OCI-LY7 (cell line): ENCODE measurements at places on chromosomes 4 and X. TPM values are rescaled to one million over a fixed set of nuclear protein-coding genes. Genes with fewer than 3 reads are reported as not detected.

GRCh38 chr4:41366911-41367517 is 110.3 kb downstream of the UCHL1 start:
- DNase-seq: no peak

GRCh38 chr4:184893801-184894571 is 68.2 kb upstream of the ACSL1 start:
- no peak for DNase-seq

GRCh38 chr4:2333356-2333841 is 71.5 kb upstream of the MXD4 start:
- no peak for DNase-seq

- no peak for DNase-seq
These were observed 123.5 kb upstream of the WDR1 start for GRCh38 chr4:10239982-10240654.

The GRID2 gene
- total RNA-seq: not detected in 2 replicates

GRCh38 chrX:137363559-137363958 is 202.4 kb upstream of the ZIC3 start:
- DNase-seq: no peak

DNA sequence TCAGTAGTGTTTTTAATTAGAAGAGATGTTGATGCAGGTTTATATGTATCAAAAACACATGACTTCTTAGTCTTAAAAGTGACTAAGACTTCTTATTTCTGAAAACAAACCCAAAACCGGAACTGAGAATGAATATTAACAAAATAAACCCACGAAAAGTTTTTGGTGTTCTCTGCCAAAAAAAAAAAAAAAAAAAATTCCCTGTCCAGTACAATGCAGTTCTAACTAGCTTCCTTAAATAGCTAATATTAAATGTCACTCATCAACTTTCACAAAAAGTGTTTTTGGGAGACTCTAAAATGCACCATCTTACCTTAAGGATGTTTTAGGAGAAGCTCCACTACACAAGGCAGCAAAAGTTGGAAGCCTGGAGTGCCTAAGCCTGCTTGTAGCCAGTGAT is 2.0 kb downstream of the ANKRD37 start:
- DNase-seq: no peak

The SOX3 gene
- total RNA-seq: not detected in 2 replicates

The NAT8L gene
- not detected in 2 replicates for total RNA-seq

The MAOB gene
- total RNA-seq: not detected in 2 replicates

DNA sequence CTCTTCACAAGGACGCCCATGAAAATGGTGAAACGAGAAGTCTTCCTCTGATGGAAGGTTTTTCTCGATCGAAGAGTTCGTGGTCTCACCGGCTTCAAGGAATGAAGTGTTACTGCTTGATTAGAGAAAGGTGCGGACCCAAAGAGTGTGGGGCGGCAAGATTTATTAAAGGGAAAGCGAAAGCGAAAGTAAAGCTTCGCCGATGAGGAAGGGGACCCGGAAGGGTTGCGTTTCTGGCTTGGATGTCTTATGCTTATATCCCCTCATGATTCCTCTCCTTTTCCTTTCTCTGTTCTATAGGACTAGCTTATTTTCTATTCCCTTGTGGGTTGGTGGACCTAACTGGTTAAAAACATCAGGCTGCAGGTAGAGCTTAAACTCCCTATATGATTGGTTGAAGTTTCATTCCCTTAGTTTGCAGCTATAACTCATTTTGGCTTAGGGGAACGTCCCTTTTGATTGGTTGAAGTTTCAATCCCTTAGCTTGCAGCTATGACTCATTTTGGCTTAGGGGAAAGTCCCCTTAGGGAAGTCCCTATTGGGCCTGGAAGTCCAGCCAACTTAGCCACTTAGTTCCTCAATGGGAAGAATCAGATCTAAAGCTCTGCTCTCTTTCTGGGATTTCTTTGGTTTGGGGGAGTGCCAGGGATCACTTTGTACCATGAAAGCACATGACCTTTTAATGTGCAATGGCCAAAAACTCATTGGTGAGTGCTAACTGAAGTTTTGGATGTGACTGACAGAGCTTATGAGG is 1025.0 kb upstream of the PCDH10 start:
- DNase-seq: no peak

- no peak for DNase-seq
These were observed 3.9 kb downstream of the FGF5 start for GRCh38 chr4:80270321-80270720.

- DNase-seq: no peak
These were observed 5.3 kb downstream of the MBNL3 start for GRCh38 chrX:132483488-132483887.

The AKAP14 gene
- not detected in 2 replicates for total RNA-seq

- peak; percentile 34 for DNase-seq
These were observed 100.0 kb downstream of the ADAMTS3 start for GRCh38 chr4:72468904-72469502.

The MAGEB1 gene
- not detected in 2 replicates for total RNA-seq

DNA sequence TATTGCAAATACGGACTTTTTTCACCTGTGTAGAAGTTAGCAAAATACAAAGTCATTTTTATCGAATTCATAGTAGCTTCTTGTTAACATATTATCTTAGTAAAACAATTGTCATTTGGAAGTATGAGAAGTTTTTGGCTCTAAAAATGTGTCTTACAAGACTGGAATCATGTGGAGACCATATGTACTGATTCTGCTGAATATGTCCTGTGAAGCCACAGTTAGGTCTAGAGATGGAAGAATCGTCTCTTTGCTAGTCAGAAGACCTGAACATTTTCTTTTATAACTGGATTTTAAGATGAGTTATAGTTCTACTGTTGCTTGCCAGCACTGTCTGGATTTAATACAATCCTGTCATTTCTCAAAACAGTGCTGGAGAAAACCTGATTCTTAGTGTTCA is 29.0 kb downstream of the TMEM165 start:
- DNase-seq: no peak

The PGAM4 gene
- total RNA-seq: 0.53 TPM in 1 of 2 replicates, not detected in the other

GRCh38 chr4:176433983-176434382 is 114.2 kb downstream of the SPCS3 start:
- no peak for DNase-seq

- no peak for DNase-seq
These were observed 403 bp downstream of the PHOX2B start for GRCh38 chr4:41748074-41748570.

- no peak for DNase-seq
These were observed 6.4 kb upstream of the HAUS7 start for GRCh38 chrX:153476666-153477363.

DNA sequence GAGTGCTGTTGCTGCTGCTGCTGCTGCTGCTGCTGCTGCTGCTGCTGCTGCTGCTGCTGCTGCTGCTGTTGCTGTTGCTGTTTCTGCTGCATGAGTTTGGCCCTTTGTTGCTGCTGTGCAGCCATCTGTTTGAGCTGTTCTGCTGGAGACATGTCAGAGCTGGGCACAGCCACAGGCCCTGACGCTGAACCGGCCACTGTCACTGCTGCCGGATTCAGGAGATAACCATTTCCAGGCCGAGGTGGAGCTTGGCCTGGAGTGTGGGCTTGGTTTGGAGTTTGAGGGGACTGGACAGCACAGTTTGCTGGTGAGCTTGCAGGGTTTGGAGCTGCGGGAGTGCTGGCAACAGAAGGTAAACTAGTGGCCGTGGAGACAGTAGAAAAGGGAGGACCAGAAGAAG is 224.3 kb downstream of the MGST2 start:
- no peak for DNase-seq

GRCh38 chr4:144178414-144178813 is 37.9 kb upstream of the GYPA start:
- no peak for DNase-seq

- DNase-seq: no peak
These were observed 1620.9 kb downstream of the STIM2 start for GRCh38 chr4:28481565-28481964.

DNA sequence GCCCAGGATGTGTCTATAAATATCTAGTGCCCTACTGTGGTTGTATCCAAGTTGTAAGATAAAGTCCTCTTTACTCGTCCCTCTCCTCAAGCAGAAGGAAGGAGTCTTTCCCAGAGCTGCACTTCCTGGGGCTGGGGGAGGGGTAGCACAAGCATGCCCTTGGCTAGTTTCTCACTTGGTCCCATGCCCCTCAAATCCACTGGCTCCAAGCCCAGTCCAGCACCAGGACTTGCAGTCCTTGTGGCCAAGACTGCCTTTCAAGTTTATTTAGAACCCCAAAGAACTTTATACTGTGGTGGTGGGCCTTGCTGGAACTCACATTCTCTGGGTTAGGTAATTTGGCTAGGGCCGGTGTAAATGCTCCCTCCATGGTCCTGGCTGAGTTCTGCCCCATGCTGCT is 43.2 kb upstream of the SLC10A4 start:
- DNase-seq: no peak

DNA sequence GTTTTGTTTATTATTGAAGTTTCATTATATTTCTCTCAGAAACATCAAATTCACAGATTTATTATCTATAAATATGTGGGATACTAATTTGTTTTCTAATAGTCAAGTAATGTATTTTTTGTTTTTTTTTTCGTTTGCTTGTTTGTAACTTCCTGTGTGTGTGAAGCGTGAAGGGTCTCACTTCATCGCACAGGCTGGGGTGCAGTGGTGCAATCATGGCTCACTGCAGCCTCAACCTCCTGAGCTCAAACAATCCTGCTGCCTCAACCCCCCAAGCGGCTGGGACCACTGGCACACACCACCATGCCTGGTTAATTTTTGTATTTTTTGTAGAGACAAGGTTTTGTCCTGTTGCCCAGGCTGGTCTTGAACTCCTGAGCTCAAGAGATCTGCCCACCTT is 55.1 kb downstream of the SH3RF1 start:
- peak; percentile 6 for DNase-seq

DNA sequence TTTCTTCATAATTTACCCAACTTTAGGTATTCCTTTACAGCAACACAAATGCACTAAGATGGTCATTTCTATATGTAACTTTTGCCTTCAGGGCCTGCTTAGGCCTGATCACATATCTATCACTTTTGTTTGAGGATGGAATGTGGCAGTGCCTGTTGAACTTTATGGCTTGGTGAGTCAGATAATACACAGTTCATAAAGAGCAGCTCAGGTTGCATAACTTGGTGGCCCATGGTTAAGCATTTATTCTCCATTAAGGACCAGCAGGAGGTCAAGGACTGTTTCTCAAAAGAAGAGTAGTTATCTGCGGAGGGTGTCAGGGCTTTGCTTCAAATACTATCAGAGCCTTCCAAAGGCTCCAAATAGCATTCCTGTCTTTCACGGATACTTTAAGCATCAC is 124.1 kb upstream of the PDHA2 start:
- no peak for DNase-seq

DNA sequence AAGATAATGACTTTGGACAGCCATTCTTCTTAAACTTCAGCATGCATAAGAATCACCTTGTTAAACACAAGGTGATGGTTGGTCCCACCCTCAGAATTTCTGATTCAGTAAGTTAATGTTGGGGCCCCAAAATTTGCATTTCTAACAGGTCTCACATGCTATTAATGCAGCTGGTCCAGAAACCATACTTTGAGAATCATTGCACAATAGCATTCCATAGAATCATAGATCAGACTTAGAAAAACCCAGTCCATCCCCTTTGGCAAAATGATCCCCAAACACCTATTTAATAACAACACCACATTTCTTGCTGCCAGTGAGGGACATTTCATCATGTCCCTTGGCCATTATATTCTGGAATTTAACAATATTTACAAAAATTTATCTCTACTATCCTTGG is 6.2 kb upstream of the MGAT4D start:
- DNase-seq: no peak

The OPHN1 gene
- not detected in 2 replicates for total RNA-seq

The C1QTNF7 gene
- total RNA-seq: not detected in 2 replicates

DNA sequence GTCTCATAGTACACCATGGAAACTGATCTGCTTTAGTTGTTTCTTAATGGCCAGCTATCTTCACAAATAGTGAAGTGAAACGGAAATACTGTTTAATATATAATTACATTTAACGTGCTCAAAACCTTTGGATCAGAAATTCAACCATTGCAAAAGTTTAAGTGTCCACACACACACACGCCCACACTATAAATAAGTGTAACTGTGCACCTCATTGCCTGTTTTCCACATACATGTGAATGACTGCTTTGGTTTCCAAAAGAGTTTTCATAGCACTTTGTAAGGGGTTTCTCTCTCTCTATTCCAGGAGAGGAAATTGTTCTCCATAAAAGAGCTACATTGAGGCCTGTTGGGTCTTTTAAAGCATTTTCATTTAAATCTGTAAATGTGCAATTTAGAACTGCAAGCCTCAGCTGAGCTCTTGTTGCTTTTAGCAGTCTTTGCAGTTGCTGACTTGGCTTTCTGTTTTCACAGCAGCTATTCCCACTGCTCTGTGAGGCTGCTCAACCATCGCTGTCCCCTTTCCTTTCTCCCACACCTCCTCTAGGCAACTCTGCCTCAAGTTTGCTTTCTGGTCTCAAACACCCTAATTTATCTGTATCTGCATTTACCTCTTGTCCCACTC is 94.5 kb downstream of the RAPGEF2 start:
- no peak for DNase-seq

The APBB2 gene
- 88.5 and 89.8 TPM in 2 replicates for total RNA-seq

- no peak for DNase-seq
These were observed 27.3 kb upstream of the NEIL3 start for GRCh38 chr4:177282284-177282835.

The DCAF8L2 gene
- not detected in 2 replicates for total RNA-seq

DNA sequence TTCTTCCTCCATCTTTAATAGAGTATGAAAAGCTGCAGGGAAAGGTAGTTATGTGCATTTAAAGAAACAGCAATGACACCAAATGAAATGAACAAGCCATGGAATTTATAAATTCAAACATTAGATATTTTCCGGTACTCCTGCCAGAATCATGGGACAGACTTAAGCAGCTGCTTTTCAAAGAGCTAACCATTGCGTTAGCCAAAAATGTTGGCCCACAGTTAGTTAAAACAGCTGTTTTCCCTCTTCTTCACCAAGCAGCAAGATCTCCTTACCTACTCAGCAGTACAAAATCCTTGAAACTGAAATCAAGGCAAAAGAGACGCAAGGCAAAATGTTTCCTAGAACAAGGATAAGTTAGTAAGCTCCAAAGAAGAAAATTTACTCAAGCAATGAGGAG is 64.0 kb downstream of the MANBA start:
- no peak for DNase-seq

DNA sequence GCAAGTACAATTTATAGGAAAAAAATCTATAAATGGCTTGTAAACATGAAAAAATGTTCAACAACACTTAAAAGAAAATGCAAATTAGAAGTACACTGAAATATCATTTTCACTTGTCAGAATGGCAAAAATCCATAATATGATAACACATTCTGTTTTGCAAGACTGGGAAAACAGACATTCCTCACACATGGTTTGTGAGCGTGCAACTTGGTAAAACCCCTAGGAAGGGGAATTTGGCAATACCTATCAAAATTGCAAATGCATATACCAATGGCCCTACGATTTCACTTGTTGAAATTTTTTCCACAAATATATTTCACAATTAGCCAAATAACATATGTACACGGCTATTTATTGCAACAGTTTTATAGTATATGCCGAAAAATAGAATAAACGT is 31.4 kb downstream of the TBC1D9 start:
- no peak for DNase-seq

GRCh38 chr4:130077275-130077674 is 981.3 kb downstream of the C4orf33 start:
- DNase-seq: no peak

DNA sequence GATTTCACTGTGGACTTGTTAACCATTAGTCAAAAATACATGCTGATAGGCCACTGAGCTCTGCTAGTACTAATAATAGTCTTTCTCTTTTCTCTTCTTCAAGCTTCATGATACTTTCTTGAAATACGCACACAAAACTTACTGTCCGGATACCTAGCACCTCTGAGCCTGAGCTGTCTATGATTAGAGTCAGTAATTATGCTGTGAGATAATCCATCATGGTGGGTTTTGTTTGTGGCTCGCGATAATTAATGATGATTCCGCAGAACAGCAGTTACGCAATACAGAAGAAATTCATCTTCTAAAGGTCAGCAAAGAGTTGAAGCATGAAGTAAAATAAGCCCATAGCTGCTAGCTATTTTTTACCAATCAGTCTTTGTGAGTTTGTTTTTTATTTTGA is 511.5 kb upstream of the GALNT7 start:
- DNase-seq: no peak
